ENCODE measurements at places on chromosomes 16 and 17.

GRCh38 chr17:4672751-4673150, 31.2 kb downstream of the PELP1 start:
- DNase-seq: no peak

GRCh38 chr16:75026892-75027391, 28.1 kb downstream of the ZNRF1 start:
- no peak for DNase-seq

DNA sequence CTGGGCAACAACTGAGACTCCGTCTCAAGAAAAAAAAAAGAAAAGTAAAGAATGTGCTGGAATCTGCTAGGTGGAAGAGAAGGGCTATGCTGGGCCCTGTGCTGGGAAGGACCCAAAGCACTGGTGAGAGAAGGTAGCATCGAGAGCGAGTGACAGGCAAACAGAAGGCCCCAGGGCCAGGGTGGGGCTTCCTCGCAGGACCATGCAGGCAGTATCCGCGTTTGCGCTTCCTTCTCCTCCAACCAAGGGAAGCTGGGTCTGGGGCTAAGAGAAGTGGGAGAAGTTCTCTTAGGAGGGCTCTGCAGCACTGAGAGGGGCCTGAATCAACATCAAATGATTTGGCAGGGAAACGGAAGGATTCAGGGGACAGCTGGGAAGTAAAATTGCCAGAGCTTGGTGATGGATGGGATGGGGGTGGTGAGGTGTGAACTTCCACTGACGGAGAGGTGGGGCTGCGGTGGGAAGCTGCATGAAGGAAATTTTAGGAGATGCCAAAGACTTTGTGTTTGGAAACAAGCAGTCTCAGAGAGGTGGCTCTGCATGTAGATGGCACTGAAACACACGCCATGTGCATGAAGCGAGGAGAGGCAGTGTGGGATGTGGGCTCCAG, 5.2 kb upstream of the ECI1 start:
- DNase-seq: no peak

GRCh38 chr16:66939366-66939765, 4.0 kb downstream of the CES2 start:
- no peak for DNase-seq

GRCh38 chr16:7703672-7704071, 371.0 kb downstream of the RBFOX1 start:
- no peak for DNase-seq

GRCh38 chr16:84647828-84648594, at the start of gene KLHL36:
Gene KLHL36, plus strand, starts transcription at chr16:84648511. Its CDS starts 2,357 bp downstream, at chr16:84650868.
- DNase-seq: peak; percentile 81

GRCh38 chr17:6660101-6660500, 8.5 kb downstream of the C17orf100 start:
- no peak for DNase-seq

GRCh38 chr17:30225919-30226553, 9.5 kb downstream of the SLC6A4 start:
- DNase-seq: no peak

GRCh38 chr17:3692346-3692745, 3.6 kb downstream of the P2RX5 start:
- no peak for DNase-seq

- DNase-seq: no peak
These were observed 52.1 kb downstream of the CACNG3 start for GRCh38 chr16:24308200-24308599.

DNA sequence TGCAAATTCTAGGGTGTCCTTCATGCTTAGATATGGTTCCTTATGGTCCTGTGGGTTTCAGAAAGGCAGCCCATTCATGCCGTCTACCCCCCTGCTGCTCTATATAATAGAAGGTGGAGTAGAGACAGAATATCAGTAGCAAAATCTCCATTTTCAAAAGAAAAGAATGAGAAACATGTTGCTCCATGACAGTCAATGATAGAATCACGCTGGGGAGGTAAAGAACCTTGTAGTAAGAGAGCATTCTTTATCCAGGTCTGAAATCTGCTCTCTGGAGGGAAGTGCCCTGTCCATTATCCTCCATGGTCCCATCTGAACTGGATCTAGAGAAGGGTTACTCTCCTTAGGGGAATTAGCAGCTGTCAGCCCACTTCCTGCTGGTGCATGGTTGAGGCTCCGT, 272.8 kb downstream of the WWOX start:
- no peak for DNase-seq

DNA sequence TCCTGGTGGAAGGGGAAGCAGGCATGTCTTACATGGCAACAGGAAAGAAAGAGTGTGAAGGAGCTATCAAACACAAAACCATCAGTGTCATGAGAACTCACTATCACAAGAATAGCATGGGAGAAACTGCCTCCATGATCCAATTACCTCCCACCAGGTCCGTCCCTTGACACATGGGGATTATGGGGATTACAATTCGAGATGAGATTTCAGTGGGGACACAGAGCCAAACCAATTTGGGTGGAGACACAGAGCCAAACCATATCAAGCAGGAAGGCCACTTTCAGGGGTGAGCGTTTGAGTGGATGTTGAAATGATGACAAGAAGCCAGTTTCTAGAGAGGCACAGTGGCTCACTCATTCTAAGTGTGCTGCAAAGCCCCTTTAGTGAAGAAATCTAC, 143.8 kb downstream of the CPPED1 start:
- no peak for DNase-seq

- DNase-seq: no peak
These were observed 662.0 kb downstream of the WWOX start for GRCh38 chr16:78761427-78761826.

- no peak for DNase-seq
These were observed 166.7 kb downstream of the XYLT1 start for GRCh38 chr16:17304106-17304490.

GRCh38 chr17:410543-411401, 58.2 kb upstream of the RPH3AL start:
- peak; percentile 81 for DNase-seq

DNA sequence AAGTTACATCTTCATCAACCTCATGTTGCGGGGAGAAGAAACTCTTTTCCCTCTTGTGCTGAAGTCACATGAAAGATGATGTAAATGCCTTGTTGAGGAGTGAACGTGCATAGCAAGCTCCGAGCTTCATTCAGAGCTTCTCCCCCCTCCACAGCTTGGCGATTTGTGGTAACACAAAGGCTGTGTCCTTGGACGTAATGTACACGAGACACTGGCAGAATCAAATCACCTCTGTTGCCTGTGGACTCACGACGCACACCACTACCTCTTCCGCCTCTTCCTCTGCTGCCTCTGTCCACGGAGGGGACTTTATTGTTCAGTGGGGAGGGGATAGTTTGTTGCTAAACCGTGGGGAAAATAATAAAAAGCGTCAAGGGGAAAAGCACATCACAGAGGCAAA, 54.9 kb upstream of the CHMP6 start:
- no peak for DNase-seq

GRCh38 chr17:79338604-79339003, 264.0 kb downstream of the ENGASE start:
- DNase-seq: no peak

DNA sequence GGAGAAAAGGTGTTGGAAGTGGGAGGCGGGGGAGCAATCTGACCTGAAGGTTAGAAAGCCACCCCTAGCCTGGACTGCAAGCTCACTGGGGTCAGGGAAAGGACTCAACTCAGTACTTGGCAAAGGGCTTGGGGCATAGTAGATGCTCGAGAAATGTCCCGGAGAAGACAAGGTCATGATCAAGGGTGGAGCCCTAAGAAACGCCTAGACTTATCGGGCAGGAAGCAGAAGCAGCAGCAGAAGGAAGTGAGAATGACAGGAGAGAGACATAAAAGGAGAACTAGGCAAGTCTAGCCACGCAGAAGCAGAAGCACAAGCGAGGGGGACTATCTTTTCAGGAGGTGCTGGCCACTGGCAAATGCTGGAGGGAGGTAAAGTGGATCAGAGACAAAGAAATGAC, 10.2 kb downstream of the COTL1 start:
- peak; percentile 58 for DNase-seq

DNA sequence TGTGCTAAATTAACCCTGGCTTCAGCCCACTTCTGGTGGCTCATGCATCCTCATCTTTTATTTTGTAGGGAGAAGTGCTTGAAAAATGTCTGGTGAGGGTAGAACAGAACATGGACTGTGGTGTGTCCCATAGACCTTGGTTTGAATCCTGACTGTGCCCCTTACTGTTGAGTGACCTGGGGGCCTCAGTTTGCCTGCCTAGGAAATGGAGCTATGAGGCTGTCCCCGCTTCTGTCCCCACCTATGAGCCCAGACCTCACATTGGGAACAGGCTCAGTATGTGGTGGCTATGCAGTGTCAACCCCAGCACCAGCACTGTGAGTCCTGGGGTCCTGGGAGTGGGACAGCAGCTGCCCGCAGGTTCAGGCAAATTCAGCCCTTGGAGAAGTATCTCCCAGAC, 186.3 kb upstream of the GSE1 start:
- no peak for DNase-seq

DNA sequence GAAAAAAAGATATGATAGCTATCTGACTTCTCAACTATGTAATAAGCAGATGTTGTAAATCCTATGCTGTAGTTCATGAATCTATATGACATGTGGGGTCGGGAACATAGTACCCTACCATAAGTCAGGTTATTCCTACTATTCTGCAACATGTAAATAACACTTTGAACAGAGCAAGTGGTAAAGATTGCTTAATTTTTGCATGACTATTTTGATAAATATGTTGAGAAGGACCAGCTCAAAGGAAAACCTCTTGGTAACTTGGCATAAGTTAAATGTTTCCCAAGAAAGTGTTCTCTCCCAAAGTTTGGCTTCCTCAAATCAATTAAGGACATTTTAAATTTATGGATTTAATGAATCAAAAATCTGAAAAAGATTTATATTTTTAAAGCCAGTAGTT, 62.1 kb downstream of the ABHD15 start:
- DNase-seq: no peak

DNA sequence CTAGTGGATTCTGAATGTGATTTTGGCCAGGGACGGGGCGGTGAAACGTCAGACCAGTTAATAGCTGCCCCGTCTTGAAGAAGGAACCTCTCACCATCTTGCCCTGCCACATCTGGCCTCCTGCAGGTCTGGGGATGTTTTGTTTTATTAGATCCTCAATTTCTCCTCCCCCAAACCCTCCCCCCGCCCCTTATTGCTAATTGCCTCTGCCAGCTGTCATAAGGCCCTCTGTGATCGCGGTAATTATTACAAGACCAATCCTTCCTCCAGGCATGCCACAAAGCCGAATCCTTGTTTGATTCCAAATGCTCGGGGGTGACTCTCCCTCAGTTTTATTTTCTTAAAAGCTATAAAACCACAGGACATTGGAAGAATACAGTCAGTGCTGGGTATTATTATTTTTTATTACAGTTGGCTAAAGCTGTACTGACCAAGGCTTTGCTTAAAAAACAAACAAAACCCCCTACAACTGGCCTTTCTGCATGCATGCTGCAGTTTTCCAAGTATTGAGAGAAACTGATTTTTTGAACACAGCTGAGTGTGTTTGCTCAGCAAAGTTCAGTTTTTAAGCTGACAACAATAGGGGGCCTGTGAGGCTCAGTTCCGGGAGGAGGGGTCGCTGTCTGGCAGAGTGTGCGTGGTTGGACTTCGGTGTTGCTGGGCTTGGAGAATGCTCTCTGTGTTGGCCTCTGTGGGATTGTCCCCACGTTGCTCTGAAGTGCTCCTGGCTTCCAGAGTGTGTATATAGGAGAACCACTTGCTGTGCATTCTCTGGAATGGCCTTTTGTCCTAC, 1.7 kb downstream of the KSR1 start:
- no peak for DNase-seq

DNA sequence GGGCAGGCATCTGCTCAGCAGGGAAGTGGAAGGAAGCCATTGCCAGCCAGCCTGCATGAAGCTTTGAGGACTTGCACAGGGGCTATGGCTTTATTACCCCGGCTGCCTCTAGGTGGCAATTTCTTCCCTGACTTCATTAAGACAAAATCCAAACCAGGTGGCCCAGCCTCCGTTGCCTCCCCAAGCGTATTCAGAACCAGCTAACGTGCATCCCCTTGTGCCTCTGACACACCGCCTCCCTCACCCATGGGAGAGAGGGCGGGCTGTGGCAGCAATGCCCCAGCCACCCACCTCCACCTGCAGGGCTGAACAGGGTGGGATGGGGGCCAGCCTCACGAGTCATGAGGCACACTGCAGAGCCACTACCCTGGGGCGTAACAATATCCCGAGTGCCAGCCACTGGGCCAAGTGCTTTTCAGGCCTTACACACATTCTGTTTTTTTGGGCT, 6.8 kb downstream of the KIFC3 start:
- DNase-seq: peak; percentile 47

DNA sequence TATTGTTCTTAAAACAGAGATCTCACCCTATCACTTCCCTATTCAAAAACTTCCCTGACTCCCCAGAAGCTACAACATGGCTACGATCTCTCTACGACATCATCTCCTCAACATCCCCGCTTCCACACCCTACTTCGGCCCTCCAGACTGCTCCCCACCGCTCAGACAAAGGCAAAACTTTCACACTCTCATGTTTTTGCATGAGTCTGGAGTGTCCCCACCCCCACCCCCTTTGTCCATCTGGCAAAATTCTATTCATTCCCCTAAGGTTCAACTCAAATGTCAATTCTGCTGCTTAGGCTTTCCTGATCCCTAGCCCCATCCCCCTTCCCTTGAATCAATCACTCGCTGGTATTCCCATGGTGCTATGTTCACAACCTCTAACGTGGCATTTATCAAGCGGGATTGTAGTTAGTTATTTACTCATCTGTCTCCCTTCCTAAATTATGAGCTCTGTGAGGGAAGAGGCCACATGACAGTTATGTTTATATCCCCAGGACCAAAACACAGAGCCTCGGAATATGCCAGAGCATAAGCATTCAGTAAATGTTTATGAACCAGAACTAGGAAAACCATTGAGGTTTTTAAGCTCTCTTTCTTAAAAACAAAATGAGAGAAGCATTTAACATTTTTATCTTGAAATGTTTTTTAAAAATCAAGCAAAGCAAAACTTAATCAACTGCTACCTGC, 55.9 kb downstream of the STX8 start:
- no peak for DNase-seq

DNA sequence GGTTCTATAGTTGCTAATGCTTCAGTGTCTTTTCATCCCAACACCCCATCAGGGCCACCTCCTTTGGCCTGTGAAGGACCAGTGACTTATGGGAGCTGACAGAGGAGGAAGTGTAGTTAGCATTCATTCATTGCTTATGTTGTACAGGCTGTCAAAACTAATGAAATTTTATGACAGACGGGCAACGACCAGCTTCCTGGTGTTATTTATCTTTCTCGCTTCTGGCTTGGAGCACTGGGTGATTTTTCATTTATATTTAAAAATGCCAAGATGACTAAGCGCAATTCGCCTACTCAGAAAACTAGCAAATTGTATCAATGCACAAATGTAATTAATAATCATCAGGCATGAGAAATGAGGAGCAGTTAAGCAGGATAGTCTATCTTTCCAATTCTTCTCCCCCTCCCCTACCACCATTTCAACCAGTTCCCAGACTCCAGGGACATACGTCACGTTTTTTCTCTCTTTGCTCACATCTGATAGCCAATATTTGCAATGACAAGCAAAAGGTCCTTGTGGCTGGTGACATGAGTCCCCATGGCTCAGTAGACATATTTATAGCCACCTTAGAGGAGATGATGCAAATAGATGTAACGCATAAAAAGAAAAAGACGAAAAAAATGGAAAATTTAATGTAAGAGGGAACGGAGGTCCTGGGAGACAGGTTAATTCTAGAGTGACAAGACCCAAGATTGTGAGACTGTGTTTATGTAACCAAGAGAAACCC, 11.2 kb downstream of the CDRT15 start:
- no peak for DNase-seq

GRCh38 chr17:79645022-79645776, 34.3 kb upstream of the RBFOX3 start:
- DNase-seq: no peak

Data from CD4-positive, alpha-beta T cell treated with Interleukin-10 for 1 hour (primary cell).